ENCODE measurements at places on chromosomes 2 and 18. TPM values are rescaled to one million over a fixed set of nuclear protein-coding genes. Genes with fewer than 3 reads are reported as not detected.

The HOXD13 gene
- not detected for total RNA-seq

GRCh38 chr2:226312155-226312554 is 487.5 kb downstream of the IRS1 start:
- DNase-seq, result no peak

The AFF3 gene
- 3.1 TPM for total RNA-seq

DNA sequence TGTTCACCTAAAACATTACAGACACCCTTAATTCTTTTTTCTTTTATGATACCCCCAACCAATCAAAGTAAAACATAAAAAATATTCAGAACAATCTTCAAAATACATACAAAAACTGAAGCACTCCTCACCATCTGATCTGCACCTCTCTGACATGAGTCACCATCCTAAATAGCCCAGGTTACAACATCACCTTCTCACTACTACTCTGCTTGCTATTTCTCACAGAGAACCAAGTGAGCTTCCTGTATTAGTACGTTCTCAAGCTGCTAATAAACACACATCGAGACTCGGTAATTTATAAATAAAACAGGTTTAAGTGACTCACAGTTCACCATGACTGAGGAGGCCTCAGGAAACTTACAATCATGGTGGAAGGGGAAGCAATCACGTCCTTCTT is 183.5 kb downstream of the CBLN2 start:
- DNase-seq, result no peak

The TCF23 gene
- total RNA-seq, result not detected

GRCh38 chr2:68291314-68291713 is 28.4 kb downstream of the CNRIP1 start:
- no peak for DNase-seq

The CNDP1 gene
- total RNA-seq, result not detected

- DNase-seq, result no peak
These were observed 170.5 kb downstream of the TGIF1 start for GRCh38 chr18:3620146-3621119.

- no peak for DNase-seq
These were observed 452.8 kb downstream of the CBLN2 start for GRCh38 chr18:72091369-72091768.

- no peak for DNase-seq
These were observed 377.1 kb upstream of the SLC39A10 start for GRCh38 chr2:195279840-195280427.

DNA sequence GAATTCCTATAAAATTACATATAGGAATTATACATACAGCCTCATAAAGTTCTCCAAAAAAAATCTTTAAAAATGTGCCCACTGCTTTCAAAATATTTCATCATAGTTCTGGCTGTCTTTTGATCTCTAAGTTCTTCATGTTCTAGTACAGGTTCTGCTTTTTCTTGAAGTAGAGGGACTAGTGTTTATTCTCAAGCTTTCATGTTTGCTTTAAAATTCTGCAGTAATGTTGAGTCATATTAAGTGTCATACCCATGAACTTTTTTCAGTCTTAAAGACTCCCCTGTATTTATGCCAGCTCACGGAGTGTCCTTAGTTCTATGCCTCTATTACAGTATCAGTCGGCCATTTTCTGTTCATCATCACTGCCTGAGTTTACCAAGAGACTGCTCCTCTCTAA is 54.8 kb upstream of the CCDC141 start:
- DNase-seq, result no peak

Data from activated CD8-positive, alpha-beta T cell treated with anti-CD3 and anti-CD28 coated beads for 36 hours (primary cell).